ENCODE measurements at places on chromosomes 6 and 20.

DNA sequence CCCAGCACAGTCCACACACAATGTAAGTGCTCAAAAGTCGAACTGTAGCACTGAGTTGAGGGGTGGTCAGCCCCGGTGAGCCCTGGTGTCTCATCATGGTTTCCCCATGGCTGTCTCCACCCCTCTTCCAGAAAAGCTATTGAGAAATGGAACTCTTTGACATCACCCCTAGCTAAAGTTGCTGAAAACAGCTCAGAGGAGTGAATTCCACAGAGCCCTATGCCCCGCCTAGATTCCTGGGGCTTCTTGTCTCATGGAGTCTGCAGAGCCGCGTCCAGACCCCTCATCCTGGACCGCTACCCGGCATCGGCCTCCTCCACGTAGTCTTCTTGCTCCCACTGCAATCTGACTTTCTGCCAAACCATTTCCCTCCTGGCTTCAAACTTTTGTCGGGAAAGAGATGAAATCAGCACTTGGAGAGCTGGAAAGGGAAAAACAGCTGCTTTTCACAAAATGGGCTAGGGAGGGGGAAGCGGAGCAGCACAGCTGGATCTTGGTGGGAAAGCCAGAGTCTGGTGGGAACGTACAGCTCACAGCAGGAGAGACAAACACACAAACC is 132.2 kb downstream of the SNX5 start:
- no peak for DNase-seq

GRCh38 chr6:24910961-24911725 is 24.6 kb downstream of the RIPOR2 start:
- DNase-seq = peak; percentile 40

- no peak for DNase-seq
Measured at GRCh38 chr6:116094041-116094440, 6.6 kb upstream of the NT5DC1 start.

DNA sequence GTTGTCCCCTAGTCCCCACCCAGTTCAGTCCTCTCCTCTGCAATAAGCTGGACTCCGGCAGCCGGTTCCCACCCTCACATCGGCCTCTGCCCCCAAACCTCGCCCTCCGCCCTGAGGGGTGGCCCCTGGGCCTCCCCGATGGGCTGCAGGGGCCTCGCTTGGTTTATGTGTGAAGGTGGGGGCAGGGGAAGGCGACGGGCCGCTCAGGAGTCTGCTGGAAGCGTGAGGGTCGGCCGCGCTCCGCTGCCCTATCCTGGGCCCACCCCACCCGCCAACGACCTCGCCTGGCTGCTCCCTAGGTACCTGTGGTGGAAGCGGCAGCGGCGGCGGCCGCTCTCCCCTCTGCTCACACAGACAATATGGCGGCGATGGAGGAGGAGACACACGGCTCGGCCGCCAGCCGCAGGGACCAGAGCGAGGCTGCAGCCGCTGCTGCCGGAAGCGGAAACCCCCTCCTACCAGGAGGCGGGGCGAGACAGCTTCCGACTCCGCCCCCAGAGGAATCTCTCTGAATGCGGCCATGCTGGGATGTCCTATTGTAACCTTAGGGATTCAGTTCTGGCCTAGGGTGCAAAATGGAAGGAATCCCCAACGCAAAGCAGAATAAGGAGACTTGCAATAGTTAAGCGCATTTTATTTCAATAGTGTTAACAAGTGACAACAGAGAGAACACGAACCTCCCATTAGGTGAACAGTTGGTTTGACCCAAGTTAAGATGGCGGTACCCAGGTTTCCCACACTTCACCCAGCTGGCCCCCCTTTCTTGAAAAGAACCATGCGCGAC is at the start of gene CSNK2A1:
TSS of gene CSNK2A1 (minus strand) at position 422 of the 784 bp plus-strand sequence. CDS start 35,239 bp downstream, outside the sequence.
- DNase-seq = peak; percentile 92

- no peak for DNase-seq
Measured at GRCh38 chr20:1939270-1939595, 44.0 kb downstream of the SIRPA start.

DNA sequence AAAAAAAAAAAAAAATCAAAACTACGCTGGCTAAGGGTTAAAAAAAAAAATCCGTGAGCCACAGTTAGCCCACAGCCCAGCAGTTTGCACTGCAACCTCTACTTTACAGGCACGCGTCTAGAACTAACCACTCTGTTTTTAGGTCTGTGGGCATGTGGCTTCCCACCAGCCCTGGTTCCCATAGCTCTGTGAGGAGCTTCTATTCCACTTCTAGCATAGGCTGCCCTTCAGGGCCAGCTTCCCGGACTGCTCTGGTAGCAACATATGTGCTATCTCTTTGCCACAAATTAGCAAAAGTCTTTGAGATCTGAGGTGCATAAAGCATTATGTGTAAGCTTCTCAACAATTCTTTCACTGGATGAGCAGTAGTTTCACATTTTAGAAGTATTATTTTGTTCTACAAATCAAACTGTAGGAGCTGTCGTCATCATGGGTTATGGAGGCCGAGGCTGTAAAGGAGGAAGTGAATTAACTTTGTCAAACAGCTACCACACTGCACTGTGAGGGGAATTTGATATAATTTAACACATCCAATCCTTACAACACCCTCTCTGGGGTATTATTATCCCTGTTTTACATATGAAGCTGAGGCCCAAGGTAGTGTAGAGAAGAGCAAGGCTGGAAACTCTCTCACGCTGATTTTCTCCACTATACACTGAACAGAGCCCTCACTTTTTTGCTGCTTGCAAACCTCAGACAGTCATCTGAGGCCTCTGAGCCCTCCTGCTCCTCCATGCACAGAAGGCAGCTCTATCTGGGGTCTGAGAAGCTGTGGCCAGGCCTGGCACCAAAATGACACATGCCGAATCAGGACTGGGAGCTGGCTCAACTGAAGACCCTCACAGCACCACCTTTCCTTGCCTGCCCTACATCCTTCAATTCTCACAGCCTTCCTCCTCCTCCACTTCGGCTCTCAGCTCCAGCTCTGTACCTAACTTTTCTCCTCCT is 35.4 kb downstream of the MAN1A1 start:
- no peak for DNase-seq

GRCh38 chr20:35757098-35757705 is 14.6 kb upstream of the PHF20 start:
- DNase-seq = no peak

DNA sequence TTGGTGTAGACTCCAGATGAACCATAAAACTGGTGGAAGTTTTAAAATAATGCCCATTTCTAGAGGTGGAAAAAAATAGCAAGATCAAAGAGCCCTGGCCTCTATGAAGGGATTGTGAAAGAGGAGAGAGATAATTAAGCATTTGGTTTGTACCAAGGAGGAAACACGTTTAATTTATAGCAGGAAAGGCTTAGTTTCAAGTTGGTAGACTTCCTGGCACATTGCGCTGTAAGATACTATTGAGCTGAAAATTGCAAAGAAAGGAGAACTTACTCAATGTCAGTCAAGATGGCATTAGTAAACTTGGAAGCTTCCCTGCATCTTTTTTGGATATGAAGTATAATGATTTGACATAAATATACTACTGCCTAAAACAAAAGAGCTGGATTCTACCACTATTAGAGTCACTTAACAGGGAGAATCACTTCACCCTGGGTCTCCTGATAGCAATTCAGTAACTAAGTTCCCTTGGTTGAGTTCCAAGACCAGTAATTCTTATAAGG is 24.4 kb downstream of the MARCKS start:
- no peak for DNase-seq

- no peak for DNase-seq
Measured at GRCh38 chr6:163688739-163689362, 274.3 kb downstream of the QKI start.

DNA sequence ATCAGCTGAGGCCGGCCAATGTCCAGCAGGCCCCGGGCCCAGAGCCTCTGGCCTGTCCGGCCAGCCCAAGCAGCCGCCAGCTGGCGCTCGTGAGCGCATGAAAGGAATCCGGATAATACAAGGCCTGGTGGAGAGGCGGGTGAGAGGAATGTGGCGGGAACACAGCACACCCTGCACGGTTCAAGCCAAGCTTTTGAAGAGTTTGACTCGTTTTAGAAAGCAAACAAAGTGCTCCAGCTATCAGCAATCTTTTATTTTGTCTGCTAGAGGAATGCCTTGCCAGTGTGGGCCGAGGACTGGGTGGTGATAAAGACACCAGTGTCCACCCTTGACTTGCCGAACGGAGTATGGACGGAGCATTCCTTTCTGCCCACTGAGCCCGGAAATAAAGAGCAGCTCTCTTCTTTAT is 9.3 kb upstream of the NEDD9 start:
- peak; percentile 16 for DNase-seq

GRCh38 chr6:169034516-169035167 is 219.0 kb downstream of the THBS2 start:
- no peak for DNase-seq

- DNase-seq = no peak
Measured at GRCh38 chr20:24289737-24290481, 179.5 kb upstream of the SYNDIG1 start.

- no peak for DNase-seq
Measured at GRCh38 chr20:35448788-35449373, 6.5 kb upstream of the CEP250 start.

GRCh38 chr6:139066080-139066479 is 37.5 kb downstream of the ABRACL start:
- DNase-seq = no peak

DNA sequence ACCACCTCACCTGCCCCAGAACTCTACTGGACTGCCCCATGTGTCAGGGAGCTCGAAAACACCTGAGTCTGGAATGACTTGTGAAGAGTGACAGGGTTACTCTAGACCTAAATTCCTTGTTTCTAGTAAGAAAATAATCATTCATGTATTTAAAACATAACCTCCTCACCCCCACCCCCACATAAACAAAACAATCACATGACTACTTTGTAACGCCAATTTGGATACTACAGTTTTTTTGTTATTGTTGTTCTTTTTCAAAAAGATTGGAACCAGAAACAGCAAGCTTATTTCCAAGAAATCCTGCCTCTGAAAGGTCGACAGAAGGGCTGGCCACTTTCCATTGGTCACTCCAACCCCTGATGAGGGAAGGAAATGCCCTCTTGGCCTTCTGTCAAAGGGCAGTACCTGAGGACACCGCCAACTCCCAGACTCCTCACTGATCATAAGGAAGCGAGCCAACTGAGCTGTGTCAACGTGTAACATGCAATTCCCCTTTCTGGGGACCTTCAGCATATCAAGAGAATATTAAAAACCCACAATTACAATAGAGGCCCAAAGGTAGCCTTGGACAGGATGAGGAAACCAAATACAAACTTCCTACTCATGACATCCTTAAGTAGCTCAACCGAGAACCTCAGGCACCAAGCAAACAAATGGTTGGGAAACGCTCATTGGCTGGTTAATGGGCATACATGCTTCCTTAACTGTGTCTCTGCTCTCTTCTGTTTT is 2.6 kb downstream of the MCUR1 start:
- DNase-seq = no peak

DNA sequence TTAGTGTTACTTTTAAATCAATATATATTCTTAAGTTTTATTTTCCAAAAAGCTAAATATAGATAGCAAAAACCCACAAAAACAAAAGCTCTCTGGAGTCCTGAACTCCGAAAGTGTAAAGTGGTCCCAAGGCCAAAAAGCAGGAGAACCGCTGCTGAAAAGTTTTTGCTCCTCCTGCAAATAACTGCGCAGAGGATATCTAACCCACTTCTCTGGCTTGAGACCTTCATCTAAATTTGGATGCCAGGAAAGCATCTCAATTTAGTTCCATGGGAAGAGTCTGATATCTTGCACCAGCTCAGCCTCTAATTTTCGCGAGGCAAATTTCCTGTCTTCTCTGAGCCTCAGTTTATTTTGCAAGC is 523 bp downstream of the MRPS10 start:
- no peak for DNase-seq

GRCh38 chr20:41268402-41268801 is 49.1 kb downstream of the ZHX3 start:
- no peak for DNase-seq

GRCh38 chr6:156345700-156346099 is 431.5 kb upstream of the ARID1B start:
- no peak for DNase-seq

GRCh38 chr6:17427617-17428016 is 34.2 kb downstream of the CAP2 start:
- no peak for DNase-seq

DNA sequence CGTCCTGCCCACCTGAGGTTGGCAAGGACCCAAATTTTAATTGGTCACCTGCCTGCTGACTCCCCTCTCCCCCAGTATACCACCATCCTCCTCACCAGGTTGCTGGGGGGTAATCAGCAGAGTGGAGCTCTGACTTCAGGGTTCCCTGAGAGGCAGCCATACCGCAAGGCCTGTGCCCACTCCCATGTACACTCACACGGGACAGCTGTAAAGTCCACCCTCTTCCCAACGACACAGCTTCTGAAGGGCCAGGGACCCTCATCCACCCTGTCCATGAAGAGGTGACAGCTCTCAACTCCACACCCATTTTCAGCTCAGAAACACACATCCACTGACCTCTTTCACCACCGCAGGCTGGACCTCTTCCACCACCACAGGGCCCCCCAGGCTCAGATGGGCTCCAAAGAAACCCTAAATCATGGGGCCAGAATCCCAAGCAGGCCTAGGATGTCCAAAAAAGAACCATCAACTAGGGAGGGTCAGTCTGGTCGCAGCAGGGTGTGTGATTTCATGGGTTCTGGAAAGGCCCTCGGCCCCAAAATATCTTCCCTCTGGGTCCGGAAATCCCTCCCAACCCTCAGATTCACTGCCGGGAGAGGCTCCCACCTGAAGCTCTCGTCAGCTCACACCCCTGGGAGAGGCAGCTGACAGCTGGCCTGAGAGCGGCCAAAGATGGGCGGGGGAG is 30.0 kb downstream of the TFEB start:
- no peak for DNase-seq

DNA sequence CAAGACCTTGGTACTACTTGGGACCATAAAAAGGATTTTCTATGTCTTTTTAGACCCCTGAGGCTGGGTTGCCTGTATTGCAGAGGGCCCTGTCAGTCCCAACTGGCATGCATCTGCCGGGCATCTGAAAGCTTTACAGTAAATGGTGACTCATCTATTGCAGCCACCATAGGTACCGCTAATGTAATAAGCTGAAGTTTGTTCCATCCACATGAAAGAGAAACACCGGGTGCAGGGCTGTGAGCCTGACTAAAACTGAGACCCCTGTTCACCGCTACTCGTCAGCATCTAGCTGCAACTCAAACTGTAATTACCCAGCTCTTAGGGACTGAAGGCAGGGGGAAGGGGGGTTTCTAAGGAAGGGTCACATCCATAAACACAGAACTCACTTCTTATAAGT is 49.5 kb downstream of the TRERF1 start:
- DNase-seq = peak; percentile 3

GRCh38 chr6:119170447-119171087 is 92.1 kb upstream of the FAM184A start:
- DNase-seq = no peak

- DNase-seq = no peak
Measured at GRCh38 chr6:142947714-142948480, 2.9 kb upstream of the HIVEP2 start.

GRCh38 chr20:44979090-44979621 is 12.8 kb downstream of the STK4 start:
- DNase-seq = no peak

GRCh38 chr6:157226026-157226625 is 97.2 kb downstream of the TMEM242 start:
- no peak for DNase-seq

All from SHP77 (cell line).